ENCODE measurements at places on chromosomes 2 and 18.

- no peak for DNase-seq
These were observed 11.4 kb upstream of the MAPRE2 start for GRCh38 chr18:35029770-35030169.

DNA sequence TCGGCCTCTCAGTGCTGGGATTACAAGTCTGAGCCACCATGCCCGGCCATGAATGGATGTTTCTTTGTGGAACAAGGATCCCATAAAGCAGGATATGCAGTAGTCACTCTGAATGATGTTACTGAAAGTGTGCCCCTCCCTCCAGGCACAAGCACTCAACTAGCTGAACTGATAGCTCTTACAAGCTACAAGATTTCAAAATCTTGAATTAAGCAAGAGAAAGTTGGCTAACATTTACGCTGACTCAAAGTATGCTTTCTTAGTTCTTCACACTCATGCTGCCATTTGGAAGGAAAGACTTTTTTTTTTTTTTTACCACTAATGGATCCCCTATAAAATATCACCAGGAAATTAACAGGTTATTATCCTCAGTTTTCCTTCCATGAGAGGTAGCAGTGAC lies 549.0 kb upstream of the PKDCC start:
- no peak for DNase-seq

GRCh38 chr2:170339322-170339721 lies 161.4 kb downstream of the MYO3B start:
- no peak for DNase-seq

- DNase-seq = no peak
These were observed 16.5 kb upstream of the ALPK2 start for GRCh38 chr18:58645398-58645797.

DNA sequence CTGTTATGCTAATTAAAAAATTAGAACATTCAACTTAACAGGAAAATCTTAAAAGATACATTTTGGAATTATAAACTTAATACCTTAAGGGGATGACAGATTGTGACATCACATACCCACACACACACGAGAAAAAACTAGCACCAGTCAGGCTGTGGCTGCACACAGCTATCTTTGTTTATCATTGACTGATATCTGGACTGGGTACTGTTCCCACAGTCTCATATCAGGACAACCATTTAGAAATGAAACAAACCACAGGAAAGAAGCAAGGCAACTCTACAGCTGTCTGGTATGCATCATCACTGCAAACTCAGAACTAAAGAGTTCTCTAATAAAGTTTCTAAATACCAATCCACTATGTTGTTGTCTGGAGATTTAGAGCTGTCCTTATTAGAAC lies 210.9 kb upstream of the SMAD7 start:
- DNase-seq = no peak

DNA sequence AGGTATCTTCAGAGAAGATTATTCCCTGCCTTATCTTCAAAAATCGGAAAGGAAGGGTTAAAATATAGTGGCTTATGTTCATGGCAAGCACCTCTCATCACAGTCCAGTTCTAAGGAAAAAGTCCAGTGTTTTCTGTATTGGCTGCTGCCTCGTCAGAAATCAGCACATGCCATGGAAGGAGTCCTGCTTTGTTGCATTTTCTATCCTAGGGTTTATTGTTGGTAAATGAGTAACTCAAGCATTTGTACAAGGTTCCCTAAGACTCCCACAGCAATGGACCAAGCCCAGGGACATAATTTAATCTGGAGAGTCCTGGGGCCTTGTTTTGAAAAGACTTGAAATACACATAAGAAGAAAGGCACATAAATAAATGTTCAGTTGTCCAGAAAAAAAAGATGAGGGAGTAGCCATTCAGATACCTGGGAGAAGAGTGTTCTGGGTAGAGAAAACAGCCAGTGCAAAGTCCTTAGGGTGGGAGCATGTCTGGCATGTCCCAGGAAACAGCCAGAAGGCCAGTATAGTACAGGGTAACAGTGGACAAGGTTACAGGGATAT lies 26.4 kb downstream of the NBEAL1 start:
- no peak for DNase-seq

All from stimulated activated CD4-positive, alpha-beta T cell treated with anti-CD3 and anti-CD28 coated beads, Interleukin-15, amount 100 ng/mL, for 1 hour (primary cell).